ENCODE measurements at places on chromosomes 12 and 14.
A peak's percentile ranks its signal among the peaks of the same experiment; 100 is the strongest.

GRCh38 chr14:104346608-104347007 lies 208.2 kb downstream of the KIF26A start:
- DNase-seq: no peak

GRCh38 chr12:124700810-124701592 lies 133.6 kb upstream of the NCOR2 start:
- no peak for DNase-seq

DNA sequence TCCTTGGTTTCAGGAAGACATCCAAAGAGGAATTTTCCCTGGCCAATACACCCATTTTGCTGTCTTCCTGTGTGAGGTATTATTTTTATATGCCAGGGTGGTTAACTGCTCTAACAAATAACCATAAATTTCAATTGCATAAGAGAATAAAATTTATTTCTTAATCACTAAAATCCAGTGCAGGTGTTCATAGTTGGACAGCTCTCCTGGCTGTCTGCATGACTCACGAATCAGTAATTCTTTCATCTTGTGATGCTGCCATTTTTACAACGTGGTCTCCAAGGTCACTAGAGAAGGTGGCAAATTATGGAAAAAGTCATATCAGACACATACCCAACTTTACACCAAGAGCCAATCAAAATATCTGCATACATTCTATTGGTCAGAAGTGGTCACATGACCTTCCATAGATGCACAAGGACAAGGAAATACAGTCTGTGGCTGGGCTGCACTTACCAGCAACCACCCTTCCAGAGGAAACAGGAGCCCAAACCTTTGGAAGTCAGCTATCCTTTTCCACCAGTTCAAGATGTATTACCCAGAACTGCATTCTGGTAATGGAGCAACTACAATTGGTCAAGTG lies 193.5 kb upstream of the PLEKHG7 start:
- DNase-seq: no peak

- no peak for DNase-seq
These were observed 107.4 kb downstream of the TSHR start for GRCh38 chr14:81062816-81063215.

GRCh38 chr12:104815935-104816334 lies 142.2 kb downstream of the SLC41A2 start:
- DNase-seq: no peak

GRCh38 chr14:36105401-36105800 lies 71.1 kb downstream of the PTCSC3 start:
- DNase-seq: no peak

DNA sequence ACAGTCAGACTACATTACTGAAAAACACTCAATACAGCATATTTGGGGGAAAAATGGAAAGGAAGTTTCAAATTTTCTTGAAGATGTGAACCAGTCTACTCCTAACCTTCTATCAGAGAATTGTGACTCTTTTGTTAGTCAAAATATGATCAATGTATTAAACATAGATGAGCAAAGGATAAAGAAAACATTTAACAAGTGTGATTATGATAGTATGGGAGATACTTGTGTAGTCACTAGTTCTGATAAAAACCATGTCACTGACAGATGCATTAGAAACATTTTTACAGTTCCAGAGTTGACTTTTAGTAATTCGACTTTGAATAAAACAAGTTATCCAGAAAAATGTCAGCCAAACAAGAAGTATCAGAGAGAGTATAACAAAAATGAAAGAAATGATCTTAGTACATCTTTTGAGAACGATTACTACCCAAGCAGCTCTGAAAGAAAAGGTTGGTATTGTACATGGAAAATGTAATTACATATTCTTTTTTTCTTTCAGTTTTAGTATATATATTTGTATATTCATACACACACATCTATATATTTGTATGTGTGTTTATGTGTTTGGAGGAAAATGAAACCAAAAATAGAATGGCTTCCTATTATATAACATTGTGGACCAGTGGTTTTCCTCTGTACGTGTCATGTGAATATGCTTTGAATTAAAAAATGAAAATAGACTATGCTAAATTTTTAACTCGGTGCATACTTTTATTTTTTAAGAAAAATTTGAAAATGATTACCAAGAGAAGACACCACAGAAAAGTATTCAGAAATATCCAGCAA lies 63.3 kb upstream of the ABCD2 start:
- no peak for DNase-seq

- DNase-seq: no peak
These were observed 134.2 kb upstream of the HIF1A start for GRCh38 chr14:61561104-61561503.

- no peak for DNase-seq
These were observed 332.9 kb downstream of the BCAT1 start for GRCh38 chr12:24615967-24616411.

- DNase-seq: no peak
These were observed 131.9 kb upstream of the CPM start for GRCh38 chr12:69064734-69065443.

DNA sequence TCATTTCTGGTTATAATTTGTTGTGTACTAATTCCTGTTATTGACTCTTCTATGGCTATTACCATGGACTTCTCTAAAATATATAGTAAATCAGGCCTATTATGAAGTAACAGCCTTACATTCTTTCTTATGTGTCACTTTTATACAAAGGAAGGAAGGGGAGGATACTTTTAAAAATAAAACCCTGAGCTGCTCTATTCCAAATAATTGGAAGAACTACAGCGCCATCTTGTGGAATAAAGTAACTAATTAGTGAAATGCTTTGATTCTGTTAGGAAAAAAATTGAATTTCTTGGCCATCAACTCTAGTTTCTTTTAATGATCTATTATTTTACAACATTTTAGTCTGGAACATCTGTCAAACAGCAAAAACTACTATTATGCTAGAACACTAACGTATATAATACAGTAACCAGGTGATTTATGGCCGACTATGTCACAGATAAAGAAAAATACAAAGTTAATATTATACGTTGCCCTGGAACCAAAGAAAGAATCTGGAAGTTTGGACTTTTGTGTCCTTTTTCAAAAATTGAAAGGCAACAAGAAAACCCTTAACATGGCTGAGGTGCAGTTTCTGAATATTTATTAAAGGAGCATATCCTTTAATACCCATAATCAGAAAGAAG lies 55.0 kb upstream of the NELL2 start:
- no peak for DNase-seq

- no peak for DNase-seq
These were observed 12.2 kb downstream of the TPH2 start for GRCh38 chr12:71950819-71951218.

GRCh38 chr12:84785281-84785680 lies 127.3 kb downstream of the SLC6A15 start:
- no peak for DNase-seq

- no peak for DNase-seq
These were observed 1.3 kb downstream of the RAPGEF3 start for GRCh38 chr12:47757364-47757839.

DNA sequence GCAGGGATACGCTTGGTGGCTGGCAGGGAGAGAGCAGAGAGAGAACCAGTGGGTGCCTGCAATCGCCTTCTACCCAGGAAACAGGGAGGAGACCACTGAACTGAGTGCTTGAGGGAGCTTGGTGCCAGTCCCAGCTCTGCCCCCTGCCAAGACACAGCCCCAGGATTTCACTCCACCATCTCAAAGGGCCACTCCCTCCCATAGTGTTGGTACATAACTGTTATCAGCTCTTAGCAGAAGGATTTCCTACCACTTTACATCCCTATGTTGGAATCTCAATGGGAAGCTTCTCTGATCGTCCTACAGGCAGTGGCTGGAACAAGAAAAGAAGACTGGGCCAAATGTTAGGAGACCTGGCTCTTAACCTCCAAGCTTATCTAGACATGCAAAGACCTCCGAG lies 157.4 kb upstream of the FOXN3 start:
- DNase-seq: no peak

DNA sequence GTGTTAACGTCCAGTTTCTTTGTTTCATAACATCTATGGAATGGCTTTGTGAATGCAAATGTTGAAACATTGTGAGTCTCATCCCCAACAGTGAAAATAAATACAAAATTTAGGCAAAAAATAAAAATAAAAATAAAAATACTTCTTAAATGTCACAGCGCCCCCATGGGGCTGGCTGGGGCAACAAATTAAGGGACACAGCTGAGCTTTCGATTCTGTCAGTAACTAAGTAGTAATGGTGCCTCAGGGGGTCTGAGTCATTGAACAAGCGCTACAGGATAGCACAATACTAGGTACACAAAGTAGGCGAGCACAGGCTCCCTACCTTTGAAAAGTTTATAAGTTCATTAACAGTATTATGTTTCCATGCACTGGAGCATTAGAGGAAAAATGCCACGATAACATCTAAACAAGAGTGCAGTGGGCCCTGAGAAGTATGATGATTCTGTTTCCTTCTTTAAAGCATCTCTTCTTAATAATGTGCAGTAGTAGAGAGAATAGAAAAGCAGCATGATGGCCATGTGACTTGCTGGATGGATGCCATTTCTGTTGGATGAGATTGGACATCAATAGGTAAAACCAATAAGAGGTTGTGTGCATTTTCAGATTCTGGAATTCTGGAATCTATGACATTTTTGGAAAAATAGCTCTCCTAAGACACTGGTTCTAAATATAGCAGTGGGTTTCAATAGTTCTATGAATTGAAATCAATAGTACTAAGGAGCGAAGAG lies 667.2 kb downstream of the DIO2 start:
- no peak for DNase-seq

DNA sequence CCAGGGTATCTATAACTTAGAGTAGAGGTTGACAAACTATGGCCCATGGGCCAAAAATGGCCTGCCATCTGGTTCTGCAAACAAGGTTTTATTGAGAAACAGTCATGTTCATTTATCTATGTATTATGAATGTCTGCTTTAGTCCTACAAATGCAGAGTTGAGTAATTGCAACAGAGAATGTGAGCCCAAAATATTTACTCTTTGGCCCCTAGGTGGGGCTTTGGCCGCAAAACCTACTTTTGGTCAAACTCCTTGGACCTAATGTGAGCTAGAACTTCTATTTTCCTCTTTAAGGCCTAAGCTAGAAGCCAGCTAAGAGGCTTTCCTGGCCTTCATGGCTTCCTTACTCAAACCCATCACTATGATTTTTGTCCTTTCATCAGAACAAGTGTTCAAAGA lies 379.1 kb downstream of the NELL2 start:
- no peak for DNase-seq

DNA sequence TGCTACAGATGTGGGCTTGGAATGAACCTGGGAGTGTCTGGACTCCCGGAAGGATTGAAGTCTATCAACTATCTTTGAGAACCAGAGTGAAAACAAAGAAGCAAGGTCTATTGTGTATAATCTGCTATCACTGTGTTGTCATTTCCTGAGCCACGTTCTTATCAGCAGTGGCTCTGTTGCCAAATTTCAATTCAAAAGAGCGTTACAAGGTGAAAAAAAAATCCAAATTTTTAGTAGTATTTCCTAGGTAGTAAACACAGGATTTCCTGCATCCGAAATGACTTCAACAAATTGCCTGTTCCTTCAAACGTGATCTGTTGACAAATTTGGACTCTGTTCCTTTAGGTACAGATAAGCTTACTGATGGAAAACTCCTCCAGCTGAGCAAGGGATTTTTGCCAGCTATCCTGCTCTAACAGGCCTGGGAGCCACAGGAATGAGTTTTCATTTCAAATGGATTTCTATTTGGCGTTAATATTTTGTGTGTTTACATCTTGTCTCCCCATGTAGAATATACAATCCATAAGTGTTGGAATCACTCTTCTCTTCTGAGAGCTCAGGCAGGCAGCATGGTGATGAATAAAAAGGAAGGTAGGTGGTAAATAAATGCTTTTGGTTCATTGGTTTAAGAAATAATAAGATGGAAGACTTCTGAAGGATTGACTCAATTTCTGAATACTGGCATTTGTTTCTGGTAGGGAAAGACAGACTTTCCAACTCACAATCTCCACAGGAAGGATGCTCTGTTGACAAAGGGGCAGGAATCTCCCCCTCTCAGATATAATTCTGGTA lies 58.5 kb downstream of the GPR135 start:
- DNase-seq: no peak

- no peak for DNase-seq
These were observed 4.7 kb downstream of the LRIG3 start for GRCh38 chr12:58915634-58916033.

GRCh38 chr12:98999559-98999958 lies 354.5 kb downstream of the APAF1 start:
- DNase-seq: no peak

- no peak for DNase-seq
These were observed 86.0 kb downstream of the SCFD1 start for GRCh38 chr14:30708157-30708556.

DNA sequence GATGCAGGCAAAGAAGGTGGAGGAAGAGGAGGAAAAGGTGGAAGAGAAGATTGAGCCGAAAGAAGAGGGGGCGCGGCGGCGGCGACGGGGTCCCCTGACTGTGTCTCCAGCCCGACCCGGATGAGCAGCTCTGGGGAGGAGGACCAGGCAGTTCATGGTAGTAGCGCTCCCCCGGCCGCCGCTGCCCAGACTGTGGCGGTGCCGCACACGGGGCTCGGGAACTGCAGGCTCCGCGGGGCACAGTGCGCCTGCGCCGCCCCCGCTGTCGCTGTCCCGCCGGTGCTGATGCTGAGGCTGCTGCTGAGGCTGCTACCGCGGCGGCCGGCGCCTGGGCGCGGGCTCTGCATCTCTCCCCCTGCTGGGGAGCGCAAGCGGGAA lies at the start of gene KCNH5:
Gene KCNH5 (minus strand): TSS at position 225 of the 378 bp plus-strand sequence. CDS start 272 bp downstream, outside the sequence.
- DNase-seq: no peak

- no peak for DNase-seq
These were observed 29.1 kb downstream of the GPR68 start for GRCh38 chr14:91215381-91215780.

- DNase-seq: no peak
These were observed 60.7 kb downstream of the IRF2BPL start for GRCh38 chr14:76967788-76968187.

GRCh38 chr14:79627058-79627457 lies 584.2 kb downstream of the DIO2 start:
- DNase-seq: no peak

- peak; percentile 35 for DNase-seq
These were observed 9.2 kb downstream of the HOXC8 start for GRCh38 chr12:54017878-54018467.

- DNase-seq: no peak
These were observed 218.6 kb downstream of the KIF26A start for GRCh38 chr14:104356738-104357688.

DNA sequence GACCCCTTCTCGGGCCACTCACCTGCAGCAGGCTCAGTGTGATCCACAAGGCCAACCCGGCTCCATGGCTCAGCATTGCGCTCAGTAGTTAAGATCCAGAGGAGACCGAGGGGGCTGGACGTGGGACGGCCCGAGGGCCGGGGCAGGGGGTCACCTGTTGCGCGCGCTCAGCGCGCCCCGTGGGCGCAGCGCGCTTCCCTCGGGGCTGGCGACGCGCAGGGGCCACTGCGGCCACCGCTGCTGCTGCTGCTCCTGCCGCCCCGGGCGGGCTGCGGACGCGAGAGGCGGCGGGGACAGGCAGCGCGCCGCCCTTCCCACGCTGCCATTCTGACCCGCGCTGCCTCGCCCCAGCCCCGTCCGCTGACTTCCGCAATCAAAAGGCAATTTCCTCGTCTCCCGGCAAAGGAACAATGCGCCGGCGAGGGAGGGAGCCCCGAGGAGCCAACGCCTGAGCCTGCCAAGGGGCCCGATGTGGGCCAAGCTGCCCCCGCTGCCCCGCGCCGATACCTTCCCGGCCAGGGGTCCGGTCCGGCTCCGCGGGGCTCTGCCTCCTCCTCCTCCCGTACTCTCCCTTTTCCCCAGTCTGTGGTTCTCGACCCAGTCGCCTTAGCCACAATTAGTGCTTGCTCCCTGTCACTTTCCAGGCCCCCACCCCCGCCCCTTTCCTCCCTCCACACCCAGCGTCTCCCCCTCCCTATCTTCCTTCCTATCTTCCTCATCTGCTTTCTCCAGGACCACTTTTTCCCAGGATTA lies 27.3 kb downstream of the PTPRB start:
- no peak for DNase-seq

- no peak for DNase-seq
These were observed 18.9 kb upstream of the CFL2 start for GRCh38 chr14:34733245-34733644.
